ENCODE measurements at places on chromosomes 6 and 20.

DNA sequence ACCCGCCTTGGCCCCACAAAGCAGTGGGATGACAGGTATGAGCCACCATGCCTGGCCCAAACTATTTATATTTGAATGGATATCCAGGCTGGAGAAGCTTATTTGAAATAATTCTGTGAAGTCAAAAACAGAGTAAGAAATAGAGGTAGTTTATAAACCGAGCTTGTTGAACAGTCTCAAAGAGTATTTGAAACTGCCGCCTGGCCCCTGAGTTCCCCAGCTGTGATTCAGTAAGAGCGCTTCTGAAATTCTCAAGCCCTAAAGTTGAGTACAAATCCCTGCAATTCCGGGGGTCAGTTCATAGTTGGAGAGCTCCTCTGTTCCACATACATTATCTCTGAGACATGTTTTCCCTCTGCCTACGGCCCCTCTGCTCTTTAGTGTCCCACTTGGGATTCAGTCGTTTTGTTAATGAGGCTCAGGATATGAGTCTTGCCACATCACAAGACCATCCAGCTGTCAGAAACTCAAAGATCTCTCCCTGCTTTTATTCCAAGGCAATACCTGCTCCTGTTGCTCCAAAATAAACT, 127.8 kb downstream of the SOD2 start:
- DNase-seq: no peak

DNA sequence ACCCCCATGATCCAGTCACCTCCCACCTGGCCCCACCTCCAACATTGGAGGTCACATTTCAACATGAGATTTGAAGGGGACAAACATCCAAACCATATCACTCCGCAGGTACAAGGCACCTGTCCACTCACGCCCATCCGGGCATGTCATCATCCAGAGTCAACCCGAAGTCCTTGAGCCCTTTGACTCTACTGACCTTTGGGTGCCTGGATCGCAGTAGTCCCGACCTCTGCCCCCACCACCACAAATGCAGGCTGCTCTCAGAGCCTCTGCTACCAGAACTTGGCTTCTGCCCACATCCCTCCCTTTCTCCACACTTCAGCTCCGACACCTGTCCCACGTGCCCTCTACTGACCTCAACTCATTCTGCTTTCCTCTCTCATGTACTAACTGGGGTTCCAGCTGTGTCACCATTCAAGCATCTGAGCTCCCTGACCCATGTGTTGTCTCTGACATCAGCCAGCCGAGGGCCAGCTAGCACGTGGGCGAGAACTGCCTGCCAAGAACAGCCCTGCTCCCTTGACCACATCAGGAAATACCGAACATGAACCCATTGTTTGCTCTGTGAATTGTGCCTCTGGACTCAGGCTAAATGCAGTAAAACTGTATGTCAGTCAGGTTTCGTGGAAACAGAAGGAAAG, 498.3 kb upstream of the SULF2 start:
- no peak for DNase-seq

- DNase-seq: no peak
Observed at GRCh38 chr6:151147118-151147832, 92.5 kb upstream of the AKAP12 start.

- DNase-seq: no peak
Observed at GRCh38 chr6:50939931-50940330, 121.3 kb downstream of the TFAP2B start.

- no peak for DNase-seq
Observed at GRCh38 chr20:50734730-50735679, 3.6 kb downstream of the PARD6B start.

DNA sequence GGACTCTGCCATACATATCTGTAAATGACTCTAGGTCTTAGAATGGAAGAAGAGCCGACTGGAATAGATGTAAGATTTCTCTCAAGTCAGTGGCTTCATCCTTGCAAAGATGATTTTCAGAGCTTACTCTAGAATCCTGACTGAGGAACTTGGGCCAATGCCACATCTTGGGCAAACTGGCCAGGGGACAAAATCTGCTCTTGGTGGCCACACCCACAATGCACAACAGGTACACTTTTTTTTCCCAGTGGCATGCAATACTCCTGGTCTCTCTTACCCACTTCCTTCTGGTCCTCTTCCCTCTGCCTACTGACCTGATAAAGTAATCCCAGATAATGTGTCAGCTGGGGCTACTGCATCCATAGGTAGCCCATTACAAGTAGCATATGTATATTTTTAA, 13.4 kb downstream of the CLIC5 start:
- no peak for DNase-seq
